Fibroblast of skin of back (primary cell): ENCODE measurements at places on chromosomes 7 and 10.

DNA sequence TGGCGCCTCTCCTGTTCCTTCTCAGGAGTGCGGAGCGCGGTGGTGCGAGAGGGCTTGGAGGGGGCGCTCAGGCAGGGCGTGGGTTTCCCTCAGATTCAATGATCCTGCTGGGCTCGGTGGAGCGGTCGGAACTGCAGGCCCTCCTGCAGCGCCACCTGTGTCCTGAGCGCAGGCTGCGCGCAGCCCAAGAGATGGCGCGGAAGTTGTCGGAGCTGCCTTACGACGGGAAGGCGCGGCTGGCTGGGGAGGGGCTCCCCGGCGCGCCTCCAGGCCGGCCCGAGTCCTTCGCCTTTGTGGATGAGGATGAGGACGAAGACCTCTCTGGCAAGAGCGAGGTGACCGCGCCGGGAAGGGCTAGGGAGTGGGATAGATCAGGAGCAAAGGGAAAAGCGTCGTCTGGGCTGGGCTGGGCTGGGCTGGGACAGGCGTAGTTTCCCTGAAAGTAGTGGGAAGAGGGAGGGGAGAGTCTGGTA lies 17.0 kb downstream of the FAM131B start:
- DNase-seq: peak; percentile 19

GRCh38 chr7:134391223-134391622 lies 67.7 kb downstream of the AKR1B1 start:
- DNase-seq: no peak

DNA sequence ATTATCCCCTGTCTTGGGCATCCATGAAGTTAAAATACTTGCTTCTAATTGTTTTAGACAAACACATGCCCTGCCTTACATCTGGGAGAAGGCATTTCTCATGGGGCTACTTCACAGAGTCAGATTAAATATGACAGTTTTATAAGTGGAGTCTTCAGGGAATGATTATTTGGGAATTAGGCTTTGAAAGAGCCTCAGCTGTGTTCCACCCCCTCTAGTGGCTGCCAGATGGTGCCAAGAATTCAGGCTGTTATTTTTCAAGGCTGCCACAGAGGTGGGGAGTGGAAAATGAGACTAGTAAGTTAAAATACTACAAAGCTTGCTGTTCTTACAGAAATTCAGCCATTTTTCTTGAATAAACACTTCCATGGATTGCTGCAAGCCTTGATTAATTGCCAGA lies 45.8 kb upstream of the DNAH11 start:
- peak; percentile 8 for DNase-seq

- peak; percentile 52 for DNase-seq
These were observed 412 bp upstream of the PPIA start for GRCh38 chr7:44796034-44796503.

GRCh38 chr7:71429083-71429482 lies 297.1 kb downstream of the GALNT17 start:
- DNase-seq: no peak

DNA sequence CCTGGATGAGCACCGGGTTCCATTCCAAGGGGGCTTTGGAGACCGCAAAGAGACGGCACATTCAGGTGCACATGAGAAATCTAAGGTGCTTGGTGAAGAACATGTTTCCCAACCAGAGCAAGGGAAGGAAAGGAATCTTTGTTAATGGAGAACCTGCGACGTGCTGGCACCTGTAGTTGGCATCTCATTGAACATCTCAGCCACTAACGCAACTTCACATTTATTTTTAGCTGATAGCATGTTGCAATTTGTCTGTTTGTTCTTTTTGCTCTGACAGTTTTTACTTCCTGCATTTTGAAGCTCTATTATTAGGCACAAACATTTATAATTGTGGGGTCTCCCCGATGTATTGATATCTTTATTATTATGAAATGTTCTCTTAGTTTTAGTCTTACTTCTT lies 316.7 kb downstream of the TCERG1L start:
- DNase-seq: no peak

DNA sequence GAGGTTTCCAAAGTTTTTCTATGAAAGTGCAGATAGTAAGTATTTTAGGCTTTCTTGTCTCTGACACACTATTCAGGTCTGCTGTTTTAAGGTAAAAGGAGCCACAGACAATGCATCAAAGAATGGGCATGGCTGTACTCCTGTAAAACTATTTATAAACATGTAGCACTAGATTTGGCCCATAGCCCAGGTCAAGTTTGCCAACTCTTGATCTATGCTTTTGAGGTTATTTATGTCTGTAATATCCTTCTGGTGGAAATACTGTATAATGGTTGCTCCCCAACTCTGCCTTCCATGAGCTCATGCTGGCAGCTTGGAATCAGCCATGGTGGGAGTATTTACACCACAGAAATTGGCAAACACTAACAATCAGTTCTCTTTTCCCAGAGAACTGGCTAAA lies 244.6 kb downstream of the BUB3 start:
- no peak for DNase-seq

DNA sequence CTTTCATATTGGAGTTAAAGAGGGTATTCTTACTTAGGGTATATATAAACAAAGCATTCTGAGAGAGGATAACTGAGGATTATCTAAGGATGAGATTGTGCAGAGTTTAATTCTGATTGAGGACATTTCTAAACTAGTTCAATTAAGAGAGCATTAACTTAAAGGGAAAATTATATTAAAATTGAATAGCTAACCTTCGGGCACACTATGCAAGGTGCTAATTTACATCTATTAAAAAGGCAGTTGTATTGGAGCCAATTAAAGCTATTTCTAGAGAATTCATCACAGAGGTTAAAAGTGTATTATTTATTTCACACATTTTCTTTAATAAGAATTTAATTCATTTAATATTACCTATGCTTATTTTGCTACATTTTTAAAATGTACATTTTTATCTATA lies 17.0 kb upstream of the PIK3CG start:
- no peak for DNase-seq

DNA sequence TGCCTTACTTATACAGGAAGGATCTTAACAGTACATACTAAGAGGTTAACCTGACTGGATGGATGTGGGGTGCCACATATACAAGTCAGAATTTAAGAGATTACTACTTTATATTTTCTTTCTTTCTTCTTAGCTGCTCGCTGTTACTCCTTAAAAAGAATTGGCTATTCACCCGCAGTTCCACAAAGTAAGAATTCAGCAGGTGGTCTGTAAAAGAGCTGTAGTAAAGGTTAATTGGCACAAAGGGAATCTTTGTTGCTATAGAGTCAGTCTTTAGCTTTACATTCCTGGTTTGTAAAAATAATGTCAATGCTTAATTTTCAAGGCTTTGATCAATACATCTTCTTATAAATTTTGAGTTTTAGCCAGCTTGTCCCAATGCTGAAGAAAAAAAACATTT lies 43.2 kb downstream of the RALA start:
- DNase-seq: no peak

DNA sequence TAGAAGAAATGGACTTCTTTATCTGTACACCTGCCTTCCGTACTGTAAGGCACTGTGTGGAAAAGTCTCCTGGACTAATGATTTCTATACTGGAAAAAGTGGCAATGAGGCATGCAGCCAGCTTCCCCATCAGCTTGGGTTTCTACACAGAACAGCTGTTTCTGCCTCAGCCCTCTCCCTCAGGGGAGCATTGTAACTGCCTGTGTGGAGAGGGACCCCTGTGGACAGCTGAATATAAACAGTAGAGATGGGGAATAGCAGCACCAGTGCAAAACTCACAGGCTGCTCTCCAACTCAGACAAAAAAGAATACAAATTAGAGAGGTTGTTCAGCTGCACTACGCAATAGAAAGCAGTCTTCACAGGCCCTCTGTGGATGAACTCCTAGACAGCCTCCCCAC lies 451.3 kb upstream of the MBL2 start:
- no peak for DNase-seq

DNA sequence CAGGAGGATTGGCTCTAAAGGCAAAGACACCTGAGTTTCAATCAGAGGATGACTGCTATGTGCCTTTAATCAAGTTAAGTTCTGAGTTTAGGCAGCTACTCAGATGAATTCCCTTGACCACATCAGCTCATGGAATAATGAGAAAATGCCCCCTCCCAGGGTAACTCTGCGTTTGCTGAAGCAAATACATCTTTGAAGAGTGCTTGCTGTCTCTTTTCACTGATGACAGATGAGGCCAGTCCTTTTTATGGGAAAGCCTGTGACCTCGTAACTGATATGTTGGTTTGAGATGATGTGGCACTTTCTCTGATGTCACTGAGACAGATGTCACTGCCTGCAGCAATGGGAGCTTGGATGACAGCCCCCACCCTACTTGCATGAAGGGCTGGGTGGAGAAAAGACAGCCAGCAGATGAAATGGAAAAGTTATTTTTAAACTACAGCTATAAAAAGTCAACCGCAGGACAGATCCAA lies 43.7 kb upstream of the DGKI start:
- peak; percentile 21 for DNase-seq

- peak; percentile 5 for DNase-seq
These were observed 505.6 kb downstream of the HTR7 start for GRCh38 chr10:90352288-90352687.

DNA sequence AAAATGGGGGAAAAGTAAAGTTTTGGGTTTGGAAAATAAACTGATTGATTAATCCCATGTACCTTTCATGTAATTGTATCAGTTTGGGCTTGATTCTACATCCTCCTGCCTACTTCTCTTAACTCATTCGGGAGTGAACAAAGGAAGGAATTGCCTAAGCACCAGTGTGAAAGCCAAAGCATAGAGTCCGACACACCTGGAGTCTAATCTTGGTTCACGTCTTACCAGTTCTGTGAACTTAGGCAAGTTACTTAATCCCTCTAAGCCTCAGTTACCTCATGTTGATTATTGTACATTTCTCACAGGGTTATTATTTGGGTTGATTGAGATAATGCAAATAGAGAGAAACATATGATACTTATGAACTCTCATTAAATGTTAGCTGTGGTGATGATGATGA lies 41.1 kb upstream of the PRPS1L1 start:
- DNase-seq: no peak

- DNase-seq: peak; percentile 62
These were observed 349.4 kb downstream of the EXOC4 start for GRCh38 chr7:133602291-133602690.

DNA sequence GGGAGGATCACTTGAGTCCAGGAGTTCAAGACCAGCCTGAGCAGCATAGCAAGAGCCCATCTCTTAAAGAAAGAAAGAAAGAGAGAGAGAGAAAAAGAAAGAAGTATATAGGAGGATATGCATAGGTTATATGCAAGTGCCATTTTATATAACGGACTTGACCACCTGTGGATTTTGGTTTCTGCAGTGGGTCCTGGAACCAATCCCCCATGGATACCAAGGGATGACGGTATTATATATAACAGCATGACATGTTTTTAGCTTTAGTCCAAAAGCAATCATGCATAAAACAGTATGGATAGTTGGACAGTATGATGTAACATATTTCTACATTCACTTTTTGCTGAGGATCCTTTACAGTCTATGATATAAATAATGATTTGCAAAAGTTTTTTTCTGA lies 45.3 kb downstream of the DLD start:
- no peak for DNase-seq

DNA sequence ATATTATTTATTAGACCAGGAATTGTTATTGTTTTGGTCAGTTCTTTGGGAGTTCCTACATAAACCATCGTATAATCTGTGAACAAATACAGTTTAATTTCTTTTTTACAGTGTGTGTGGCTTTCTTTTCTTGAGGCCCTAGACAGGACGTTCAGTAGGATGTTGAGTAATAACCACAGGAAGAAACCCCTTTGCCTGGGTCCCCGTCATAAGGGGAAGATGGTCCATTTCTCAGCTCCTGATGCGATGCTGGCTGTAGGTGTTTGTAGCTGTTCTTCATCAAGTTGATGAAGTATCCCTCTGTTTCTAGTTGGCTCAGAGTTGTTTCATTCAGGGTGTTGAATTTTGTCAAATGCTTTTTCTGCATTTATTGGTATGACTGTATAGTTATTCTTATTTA lies 219.7 kb upstream of the ADARB2 start:
- no peak for DNase-seq

- no peak for DNase-seq
These were observed 289.4 kb upstream of the SP8 start for GRCh38 chr7:21076054-21076453.

DNA sequence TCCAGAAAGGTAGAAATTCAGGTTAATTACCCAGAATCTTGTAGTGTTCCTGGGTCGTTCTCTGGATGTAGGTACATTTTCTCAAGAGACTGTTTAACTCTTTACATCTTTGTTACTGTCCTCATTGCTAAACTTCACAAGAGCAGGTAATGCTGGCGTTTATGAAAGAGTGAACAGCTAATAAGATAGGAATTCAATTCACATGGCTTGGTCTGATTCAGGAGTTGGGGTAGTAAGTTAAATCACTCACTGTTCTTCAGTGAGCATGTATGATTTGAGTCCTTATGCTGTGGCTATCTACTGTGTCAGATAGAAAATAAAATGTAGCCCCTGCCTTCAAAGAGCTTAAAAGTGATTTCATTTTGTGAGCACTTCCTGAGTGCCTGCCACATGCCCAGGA lies 480.0 kb downstream of the LRMDA start:
- DNase-seq: no peak

DNA sequence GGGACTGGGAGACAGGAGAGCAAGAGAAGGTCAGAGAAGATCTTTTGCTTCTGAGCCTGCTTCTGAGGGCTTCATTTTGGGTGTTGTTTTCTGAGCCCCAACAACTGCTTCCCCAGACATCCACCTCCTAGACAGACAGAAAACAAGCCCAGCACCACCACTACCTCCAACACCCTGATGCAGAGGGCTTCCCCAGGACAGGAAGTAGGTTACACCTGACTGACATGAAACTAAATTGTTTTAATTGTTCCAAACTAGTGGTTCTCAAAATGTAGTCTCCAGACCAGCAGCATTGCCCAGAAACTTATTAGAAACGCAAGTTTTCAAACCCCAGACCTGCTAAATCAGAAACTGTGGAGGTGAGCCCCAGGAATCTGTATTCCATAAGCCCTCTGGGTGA lies 163.6 kb upstream of the KMT2E start:
- DNase-seq: no peak

GRCh38 chr7:137696376-137696775 lies 150.4 kb downstream of the DGKI start:
- DNase-seq: peak; percentile 66

GRCh38 chr7:140014123-140014522 lies 48.6 kb downstream of the PARP12 start:
- no peak for DNase-seq

- peak; percentile 22 for DNase-seq
These were observed 31.5 kb downstream of the MBL2 start for GRCh38 chr10:52740913-52741675.

- DNase-seq: peak; percentile 93
These were observed at the start of gene IFIT3 for GRCh38 chr10:89327803-89328441. Gene IFIT3, plus strand, starts transcription at chr10:89327997. Its CDS starts 77 bp downstream, at chr10:89328074.

DNA sequence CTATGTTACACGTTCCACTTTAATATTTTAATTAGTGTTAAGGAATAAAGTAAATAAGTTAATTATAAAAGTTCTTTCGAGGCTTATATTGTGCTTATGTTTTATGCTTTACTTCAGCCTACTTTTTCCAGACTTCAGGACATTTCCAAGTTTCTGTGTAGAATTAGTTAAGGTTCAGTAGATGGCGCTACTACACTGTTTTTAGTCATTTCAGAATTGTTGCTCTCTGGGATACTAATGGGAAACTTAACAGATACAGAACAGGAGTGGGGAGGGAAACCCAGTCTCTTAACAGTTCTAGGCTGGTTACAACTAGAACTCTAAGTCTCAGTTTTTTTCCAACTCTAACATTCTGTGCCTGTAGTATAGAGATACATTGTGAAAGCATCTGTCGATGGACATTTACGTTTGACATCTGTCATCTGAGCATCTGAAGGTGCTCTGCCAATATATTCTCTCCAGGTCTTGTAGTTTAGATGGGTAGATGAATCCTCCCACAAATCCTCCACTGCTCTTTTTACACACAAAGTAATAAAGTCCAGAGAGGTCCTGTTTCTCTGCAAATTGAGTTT lies 56.8 kb upstream of the FAM171A1 start:
- DNase-seq: peak; percentile 64
